ENCODE measurements at places on chromosomes 4 and X.
A peak's percentile ranks its signal among the peaks of the same experiment; 100 is the strongest.

GRCh38 chr4:7818399-7818911 is 121.2 kb downstream of the AFAP1 start:
- DNase-seq, result no peak

DNA sequence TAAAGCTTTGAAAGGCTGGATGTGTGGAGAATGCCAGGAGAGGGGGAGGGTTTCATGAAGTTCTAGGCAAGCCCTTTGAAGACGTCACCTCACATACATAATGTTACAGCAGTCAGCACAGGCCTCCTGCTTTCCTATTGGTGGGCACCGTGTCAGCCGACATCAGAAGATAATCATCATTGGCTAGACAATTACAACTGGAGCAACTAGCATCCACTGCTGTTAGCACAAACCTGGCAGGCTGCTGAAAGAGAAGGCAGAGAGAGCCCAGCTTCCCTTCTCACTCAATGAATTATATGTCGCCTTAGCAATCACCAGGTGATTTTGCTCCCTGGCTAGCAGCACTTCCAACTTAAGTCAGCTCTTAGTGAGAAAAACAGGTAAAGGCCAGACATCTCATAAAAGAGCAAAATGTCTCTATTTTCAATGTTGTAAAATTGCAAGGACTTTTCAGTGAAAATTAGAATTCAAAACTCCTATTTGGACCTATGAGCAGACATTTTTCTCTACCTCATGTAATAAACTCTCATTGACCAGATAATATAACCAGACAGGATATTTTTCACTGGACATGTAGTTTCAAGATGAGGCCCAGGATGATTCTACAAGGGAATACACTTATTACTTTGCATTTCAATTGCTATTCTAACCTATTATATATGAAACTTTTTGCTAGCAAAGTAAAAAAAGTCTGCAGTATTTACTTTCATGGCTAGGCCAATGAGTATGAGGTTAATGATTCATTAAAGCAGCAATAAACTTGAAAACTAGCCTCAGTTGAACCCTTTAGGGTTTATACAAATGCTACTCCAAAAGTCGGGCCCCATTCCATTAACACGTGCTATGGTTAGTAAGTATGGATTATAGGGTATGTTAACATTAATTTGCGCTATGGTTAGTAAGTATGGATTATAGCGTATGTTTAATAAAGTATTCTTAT is 4.3 kb downstream of the ELOVL6 start:
- DNase-seq, result peak; percentile 71

DNA sequence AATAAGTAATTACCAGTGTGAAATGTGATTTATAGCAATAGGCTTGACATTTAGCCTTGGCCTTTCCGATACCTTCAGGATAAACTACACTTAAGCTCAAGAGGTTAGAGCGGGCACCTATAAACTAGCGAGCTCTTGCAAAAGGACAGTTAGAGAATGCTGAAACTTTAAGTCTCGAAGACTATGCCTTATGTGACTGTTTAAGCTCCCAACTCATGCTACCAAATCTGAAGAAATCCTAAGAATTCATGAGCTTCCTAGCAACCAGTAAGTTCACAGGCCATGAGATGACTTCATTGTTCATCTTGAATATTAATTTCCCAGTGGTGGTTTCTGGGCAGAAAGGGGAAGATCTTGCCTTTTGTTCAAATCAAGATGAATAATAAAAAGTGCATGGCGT is 4.7 kb downstream of the STOX2 start:
- no peak for DNase-seq

DNA sequence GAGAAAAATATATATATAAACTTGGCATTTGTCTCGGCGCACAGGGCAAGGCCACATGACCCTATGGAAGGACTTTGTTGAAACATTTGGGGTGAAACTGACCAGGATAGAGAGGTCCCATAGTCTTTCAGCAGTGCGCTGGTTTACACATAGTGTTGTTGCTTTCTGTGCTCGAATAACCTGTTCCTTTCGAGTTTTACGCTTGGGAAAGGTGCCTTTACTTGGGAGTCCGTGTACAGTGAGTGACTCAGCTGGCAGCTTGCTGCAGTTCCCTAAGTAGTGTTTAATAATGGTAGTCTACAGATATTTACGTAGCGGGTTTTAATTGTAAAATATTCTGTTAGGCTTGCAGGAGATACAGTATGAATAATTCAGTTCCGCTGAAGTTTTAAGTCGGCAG is 578 bp downstream of the APOOL start:
- no peak for DNase-seq

DNA sequence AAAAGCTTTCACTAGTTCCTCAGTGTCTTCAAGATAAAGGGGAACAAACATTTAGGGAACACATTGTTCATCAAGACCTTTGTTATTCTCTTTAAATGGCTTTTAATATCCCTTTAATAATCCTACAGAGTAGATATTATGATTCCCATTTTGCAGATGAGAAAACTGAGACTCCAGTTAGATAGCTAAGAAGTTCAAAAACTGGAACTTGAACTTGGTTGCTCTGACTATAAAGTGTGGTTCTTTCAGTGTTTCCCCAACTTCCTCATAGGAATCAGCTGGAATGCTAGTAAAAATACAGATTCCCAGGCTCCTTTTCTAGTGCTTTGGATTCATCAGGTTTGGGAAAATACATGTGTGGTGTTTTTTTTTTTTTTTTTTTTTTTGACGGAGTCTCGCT is 37.7 kb downstream of the DLG3 start:
- no peak for DNase-seq

- DNase-seq, result no peak
Observed at GRCh38 chr4:98793658-98794057, 135.2 kb upstream of the TSPAN5 start.

DNA sequence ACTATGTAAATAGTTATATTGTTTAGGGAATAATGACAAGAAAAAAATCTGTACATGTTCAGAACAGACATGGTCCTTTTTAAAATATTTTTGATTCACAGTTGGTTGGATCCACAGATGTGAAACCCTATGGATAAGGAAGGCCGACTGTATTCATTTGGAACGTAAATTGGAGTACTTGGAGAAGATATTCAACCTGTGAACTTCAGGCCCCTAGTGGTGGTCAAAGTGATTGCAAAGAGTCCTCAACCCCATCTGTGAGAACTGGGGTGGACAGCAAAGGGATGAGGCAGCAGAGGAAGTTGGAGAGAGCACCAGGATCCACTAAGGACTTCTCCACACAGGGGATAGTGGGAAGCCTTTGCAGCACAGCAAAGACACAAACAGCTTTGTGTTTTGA is 6.2 kb upstream of the CXCL13 start:
- DNase-seq, result no peak

GRCh38 chrX:46333550-46333949 is 211.7 kb downstream of the ZNF674 start:
- DNase-seq, result no peak

GRCh38 chrX:44967221-44967620 is 94.2 kb downstream of the KDM6A start:
- no peak for DNase-seq

DNA sequence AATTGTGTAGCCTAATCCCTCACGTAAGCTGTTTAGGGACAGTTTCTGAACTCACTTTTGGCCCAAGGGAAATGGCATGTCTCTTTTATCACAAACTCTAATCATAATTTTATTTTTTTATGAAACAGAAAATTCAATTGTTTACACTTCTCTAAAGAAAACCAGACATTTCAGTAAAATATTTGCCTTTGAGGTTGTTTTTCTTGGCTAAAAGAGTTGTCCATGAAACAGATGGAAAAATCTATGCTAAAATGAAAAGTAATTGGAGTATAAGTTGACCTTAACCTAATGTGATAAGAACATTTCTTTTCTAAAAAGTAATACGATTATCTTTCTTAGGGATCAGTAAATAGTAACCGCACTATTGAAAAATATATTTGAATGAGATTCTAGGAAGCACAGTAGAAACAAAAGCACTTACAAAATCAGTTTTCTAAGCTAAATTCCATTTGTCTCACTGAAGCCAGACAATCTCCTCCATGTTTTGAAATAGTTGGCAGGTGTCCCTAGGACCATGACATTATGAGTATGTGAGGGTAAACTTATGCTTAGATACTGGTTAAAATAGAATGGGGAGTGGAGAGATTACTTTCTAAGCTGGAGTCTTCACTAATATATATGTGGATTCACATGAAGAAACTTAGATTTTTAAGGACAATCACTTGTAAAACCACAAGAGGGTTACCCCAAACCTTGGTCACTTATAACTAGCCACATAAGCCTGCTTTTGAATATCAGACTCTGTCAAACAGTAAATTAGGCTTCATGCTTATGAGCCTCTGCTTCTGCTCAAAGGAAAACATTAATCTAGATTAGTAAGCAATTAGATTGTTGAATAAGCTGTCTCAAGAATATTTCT is 20.1 kb upstream of the TET2 start:
- DNase-seq, result no peak

- DNase-seq, result no peak
Observed at GRCh38 chr4:156248917-156249316, 295.3 kb upstream of the CTSO start.

DNA sequence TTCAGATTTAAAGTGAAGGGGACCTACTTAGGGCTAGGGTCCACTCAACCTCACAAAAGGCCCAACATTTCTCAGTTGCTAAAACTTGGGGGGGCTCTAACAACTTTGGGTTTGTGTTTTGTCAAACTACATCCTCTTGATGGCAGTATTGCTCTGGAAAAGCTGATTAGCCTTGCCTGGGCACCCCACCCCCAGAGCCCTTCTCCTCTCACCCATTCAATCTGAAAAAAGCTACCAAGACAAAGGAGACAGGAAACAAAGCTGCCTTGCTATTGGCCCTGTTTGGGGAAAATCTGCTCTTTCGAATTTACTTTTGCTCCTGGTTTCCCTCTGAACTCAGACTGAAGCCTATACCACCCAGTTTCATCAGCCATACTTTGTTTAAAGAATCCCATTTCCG is 195.2 kb upstream of the STK26 start:
- no peak for DNase-seq

- no peak for DNase-seq
Observed at GRCh38 chrX:40253771-40254170, 156.0 kb upstream of the BCOR start.

GRCh38 chrX:141175786-141176185 is 1.1 kb downstream of the LDOC1 start:
- no peak for DNase-seq

GRCh38 chr4:94877973-94878372 is 120.2 kb downstream of the BMPR1B start:
- no peak for DNase-seq

DNA sequence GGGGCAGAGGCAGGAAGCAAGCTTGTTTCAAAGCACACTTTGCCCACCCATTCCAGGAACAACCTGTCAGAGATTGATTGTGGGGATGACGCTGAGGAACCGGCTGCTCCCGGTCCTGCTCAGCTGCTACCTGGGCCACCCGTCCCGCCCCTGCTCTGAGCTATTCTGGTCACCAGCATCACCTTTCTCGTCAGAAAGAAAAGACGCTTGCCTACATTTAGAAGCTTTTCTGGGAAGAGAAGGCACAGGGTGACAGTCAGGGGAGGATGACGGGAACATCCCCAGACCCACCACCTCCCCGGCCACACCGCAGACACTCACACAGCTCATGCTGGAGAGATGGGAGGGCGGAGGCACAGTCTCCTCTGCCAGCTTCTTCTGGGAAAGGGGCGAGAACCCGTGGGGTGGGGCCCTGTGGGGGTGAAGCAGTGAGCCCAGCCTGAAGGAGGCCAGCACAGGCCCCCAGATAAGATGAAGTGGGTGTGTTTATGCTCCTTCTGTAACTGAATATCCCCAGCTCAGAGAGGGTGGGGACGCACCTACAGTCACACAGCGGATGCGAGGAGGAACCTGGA is 81.8 kb downstream of the CPZ start:
- no peak for DNase-seq

GRCh38 chrX:118536687-118537461 is 41.3 kb downstream of the DOCK11 start:
- DNase-seq, result no peak

DNA sequence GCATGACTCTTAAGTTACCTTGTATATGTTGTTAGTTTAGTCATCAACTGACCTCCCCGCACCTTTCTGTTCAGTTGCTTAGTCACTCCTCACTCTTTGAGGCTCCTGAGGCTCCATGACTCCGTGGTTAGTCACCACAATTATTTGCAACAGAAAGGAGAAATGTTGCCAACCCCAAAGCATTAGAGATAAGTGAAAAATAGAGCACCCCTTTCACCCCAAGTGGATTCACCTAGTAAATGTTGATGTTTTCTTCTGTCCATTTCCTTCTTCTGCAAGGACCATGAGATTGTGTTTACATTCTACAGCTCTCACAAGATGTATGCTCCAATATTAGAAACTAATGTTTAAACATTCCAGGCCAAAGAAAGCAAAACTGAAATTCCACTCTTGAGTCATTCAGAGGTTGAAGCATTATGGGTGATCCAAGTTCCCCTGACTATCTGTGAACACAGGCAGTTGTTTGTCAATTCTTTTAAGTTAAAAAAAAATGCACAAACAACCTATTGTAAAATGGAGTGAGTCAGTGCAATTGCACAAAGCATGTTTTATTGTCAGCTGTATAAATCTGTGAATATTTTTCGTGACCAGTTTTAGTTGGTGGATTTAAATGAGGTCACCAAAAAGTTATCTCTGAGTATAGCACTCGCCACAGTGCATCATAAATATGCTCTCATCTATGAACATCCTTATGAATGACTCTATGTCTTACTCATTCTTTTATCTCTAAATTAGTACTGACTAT is 552.4 kb upstream of the MAGEB2 start:
- no peak for DNase-seq

- DNase-seq, result no peak
Observed at GRCh38 chrX:132532097-132532496, 43.3 kb upstream of the MBNL3 start.
